Psoas muscle (tissue), 8 donors: ENCODE measurements at places on chromosomes 16 and 17. TPM values are rescaled to one million over a fixed set of nuclear protein-coding genes. Genes with fewer than 3 reads are reported as not detected.
A peak's percentile ranks its signal among the peaks of the same experiment; 100 is the strongest.

- H3K36me3 ChIP-seq, result peaks cover 24% of the 10 kb centered on the region
- H3K4me1 ChIP-seq, result no peaks in the 10 kb centered on the region
- peak; percentile 46 for DNase-seq
- no peak overlapping the region for H3K27ac ChIP-seq
Measured at GRCh38 chr17:8503368-8503767, 67.7 kb downstream of the NDEL1 start.

GRCh38 chr17:78474614-78475146 is 96.2 kb downstream of the PGS1 start:
- H3K27ac ChIP-seq, result no peak overlapping the region
- no peaks in the 10 kb centered on the region for H3K36me3 ChIP-seq
- H3K4me3 ChIP-seq, result no peak overlapping the region

GRCh38 chr17:42289611-42290181 is 1.4 kb downstream of the STAT5A start:
- peak overlapping the region; percentile 87 for H3K27ac ChIP-seq
- H3K4me3 ChIP-seq, result peak overlapping the region; percentile 75
- H3K36me3 ChIP-seq, result peaks cover 35% of the 10 kb centered on the region
- no peak for DNase-seq
- peaks cover 13% of the 10 kb centered on the region for H3K4me1 ChIP-seq

DNA sequence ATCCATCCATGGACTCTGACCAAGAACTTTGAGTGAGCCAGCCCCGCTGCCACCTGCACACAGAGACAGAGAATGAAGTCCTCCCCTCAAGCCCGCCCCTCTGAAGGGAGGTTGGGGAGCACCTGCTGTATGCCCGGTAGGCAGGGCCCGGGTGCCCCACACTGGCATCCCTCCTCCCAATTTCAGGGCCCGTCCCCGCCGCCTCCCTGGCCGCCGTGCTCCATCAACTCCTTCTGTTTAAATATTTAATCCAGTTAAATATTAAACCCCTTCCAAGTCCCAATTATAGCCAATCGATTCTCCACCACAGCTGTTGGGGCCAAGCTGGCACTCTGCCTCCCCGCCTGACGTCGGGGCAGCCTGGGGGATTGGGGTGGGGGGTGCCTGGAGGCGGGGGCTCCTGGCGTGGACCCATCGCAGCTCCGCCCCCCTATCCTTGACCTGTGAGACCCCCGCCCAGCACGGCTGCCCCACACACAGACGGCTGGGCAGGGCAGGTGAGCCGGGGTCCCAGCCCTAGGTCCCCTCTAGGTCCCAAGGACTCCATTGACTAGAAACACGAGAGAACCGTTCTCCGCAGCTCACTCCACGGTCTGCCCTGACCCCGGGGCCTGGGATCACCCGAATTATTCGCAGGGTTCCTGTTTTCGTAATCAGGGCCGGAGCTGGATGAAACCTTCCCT is 18.0 kb upstream of the CACNA1H start:
- H3K36me3 ChIP-seq, result no peaks in the 10 kb centered on the region
- H3K27ac ChIP-seq, result no peak overlapping the region
- no peak for DNase-seq

MYOCD gene
- 0.19 TPM for polyA plus RNA-seq

KRTAP4-9 gene
- polyA plus RNA-seq, result not detected

DNA sequence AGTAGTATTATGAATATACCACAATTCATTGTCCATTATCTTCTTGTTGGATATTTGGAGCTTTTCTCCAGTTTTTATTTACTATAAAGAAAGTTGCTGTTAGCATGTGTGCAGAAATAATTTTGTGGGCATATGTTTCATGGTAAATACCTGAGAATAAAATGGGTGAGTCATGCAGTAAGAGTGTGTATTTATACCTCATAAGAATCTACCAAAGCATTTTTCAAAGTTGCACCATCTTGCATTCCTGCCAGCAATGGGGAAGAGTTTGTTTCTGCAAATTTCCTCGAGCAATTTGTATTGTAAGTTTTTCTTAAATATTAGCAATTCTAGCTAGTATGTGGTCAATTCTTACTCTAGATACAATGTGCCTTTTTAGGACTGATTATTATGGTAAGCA is 7.9 kb upstream of the MON1B start:
- DNase-seq, result no peak
- H3K27ac ChIP-seq, result no peak overlapping the region
- H3K27me3 ChIP-seq, result no peaks in the 10 kb centered on the region
- H3K4me1 ChIP-seq, result no peaks in the 10 kb centered on the region

DNA sequence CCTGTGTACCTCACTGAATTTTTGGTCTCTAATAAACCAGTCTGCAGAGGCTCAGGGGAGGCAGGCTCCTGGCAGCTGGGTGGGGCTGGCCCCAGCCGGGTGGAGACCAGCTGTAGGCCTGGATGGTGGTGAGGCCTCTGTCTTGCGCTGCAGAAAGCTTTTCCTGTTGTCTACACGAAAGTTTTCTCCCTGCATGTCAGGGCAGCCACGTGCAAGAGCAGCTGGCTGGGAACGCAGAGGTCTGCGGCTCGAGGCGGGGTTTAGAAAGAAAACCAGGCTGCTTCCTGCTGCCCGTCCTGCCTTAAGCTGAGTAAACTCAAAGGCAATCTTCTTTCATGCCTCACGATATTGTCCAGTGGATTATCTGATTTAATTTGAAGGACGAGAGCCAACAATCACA is 2.4 kb downstream of the SERPINF1 start:
- peak; percentile 77 for DNase-seq
- H3K36me3 ChIP-seq, result peaks cover 24% of the 10 kb centered on the region
- H3K4me1 ChIP-seq, result peaks cover 51% of the 10 kb centered on the region
- H3K27ac ChIP-seq, result peak overlapping the region; percentile 92
- peak overlapping the region; percentile 71 for H3K4me3 ChIP-seq

DNA sequence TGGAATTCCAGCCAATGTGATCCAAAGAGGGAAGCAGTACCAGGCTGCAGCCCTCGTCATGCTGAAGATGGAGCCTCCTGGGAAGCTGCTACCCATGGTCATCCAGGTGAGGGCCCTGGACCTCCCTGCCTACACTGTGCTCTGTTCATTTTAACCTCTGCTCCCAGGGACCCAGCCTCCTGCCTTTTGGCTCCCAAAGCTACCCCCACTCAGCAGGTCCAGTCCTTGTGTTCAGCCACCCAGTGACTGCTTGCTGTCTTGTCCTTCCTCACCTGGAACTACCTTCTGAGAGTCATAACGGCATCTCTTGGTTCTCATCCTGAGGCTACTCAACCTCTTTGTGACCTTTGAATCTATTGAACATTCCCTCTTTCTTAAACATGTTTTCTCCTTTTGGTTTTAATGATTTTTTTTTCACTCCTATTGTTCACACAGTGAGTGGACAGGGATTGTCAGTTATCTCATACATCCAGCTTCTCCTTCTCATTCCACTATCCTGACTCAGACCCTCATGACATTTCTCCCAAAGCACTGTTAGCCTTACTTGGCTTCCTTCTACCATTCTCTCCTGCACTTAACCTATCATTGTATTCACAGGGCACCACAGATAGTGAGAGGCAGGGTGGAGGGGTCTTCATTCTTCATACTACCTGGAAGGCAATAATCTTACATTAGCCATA is 53.3 kb downstream of the GOSR1 start:
- H3K36me3 ChIP-seq, result no peaks in the 10 kb centered on the region
- no peaks in the 10 kb centered on the region for H3K27me3 ChIP-seq
- H3K4me3 ChIP-seq, result no peak overlapping the region
- DNase-seq, result no peak

GRCh38 chr17:40112191-40112711 is 9.5 kb upstream of the MSL1 start:
- DNase-seq, result no peak
- H3K36me3 ChIP-seq, result no peaks in the 10 kb centered on the region
- H3K27ac ChIP-seq, result peak overlapping the region; percentile 99
- H3K27me3 ChIP-seq, result no peaks in the 10 kb centered on the region

DNA sequence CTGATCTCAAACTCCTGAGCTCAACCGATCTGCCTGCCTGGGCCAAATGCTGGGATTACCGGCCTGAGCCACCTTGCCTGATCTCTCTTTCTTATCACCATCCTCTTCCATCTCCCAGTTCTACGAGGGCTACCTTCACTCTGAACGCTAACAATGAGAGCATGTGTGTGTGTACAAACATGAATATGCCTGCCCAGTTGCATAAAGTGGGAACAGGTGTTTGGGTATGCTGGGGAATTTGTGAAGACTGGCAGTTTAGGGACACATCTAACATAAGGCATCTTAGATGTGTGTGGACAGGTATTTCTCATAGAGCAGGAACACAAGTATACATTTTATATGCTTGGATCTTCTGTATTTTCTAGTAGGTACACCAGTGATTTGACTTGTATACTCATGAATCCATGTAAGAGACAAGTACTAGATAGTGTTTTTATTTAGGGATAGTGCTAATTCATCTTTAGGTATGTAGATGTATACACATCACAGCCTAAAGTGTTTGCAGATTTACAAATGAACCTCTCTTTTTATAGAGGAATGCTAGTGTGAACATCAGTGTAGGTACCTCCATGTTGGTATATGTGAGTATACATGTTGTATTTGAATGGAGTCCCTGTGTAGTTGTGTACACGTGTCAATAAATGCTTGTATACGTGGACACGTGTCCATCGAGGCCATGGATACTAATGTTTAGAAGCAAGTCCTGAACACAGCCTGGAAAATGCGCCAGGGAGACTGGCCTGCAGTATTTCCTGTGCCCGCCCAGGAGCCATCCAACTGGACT is 1.2 kb upstream of the DLX4 start:
- H3K27ac ChIP-seq, result no peak overlapping the region
- peak overlapping the region; percentile 50 for H3K4me3 ChIP-seq
- no peaks in the 10 kb centered on the region for H3K36me3 ChIP-seq
- no peak for DNase-seq

CXCL16 gene
- 0.45 TPM for polyA plus RNA-seq

- no peaks in the 10 kb centered on the region for H3K27me3 ChIP-seq
- DNase-seq, result no peak
- no peak overlapping the region for H3K4me3 ChIP-seq
- H3K4me1 ChIP-seq, result no peaks in the 10 kb centered on the region
- no peaks in the 10 kb centered on the region for H3K36me3 ChIP-seq
- H3K27ac ChIP-seq, result no peak overlapping the region
Measured at GRCh38 chr16:85909932-85910853, 11.2 kb downstream of the IRF8 start.
